ENCODE measurements at places on chromosomes 1 and 21.

- no peak for DNase-seq
Observed at GRCh38 chr1:215793180-215793579, 226.1 kb downstream of the KCTD3 start.

DNA sequence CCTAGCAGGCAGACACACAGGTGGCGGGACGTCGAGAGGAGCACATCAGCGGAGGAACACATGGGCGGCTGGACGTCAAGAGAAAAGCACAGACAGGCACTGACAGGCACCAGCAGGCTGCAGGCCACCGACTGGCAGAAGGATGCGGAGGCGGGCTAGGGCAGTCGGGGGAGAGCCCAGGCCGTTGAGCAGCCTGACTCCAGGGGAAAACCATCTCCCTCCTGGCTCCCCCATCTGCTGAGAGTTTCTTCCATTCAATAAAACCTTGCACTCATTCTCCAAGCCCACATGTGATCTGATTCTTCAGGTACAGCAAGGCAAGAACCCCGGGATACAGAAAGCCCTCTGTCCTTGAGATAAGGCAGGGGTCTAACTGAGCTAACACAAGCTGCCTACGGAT lies 25.5 kb downstream of the B3GALT5 start:
- no peak for DNase-seq

DNA sequence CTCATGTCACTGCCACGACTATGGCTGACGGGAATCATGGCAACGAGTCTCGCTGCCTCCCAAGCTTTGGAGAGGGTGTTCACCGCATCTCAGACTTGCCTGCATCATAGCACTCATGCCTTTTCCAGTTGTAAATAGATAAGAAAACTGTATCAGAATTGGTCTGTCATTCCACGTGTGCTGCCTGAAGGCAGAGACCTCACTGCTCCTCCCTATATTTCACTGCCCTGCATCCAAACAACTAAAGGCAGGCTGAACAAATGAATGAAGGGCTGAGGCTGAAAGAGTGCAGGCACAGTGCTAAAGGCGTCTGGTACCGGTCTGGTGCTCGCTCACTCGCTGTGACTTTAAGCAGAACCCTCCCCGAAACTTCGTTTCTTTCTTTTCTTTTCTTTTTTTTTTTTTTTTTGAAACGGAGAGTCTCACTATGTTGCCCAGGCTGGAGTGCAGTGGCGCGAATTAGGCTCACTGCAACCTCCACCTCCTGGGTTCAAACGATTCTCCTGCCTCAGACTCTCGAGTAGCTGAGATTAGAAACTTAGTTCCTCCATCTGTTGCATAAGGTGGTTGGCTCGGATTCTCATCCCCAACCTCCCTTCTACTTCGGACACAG lies 542 bp downstream of the EIF2B3 start:
- DNase-seq: no peak

- DNase-seq: no peak
Observed at GRCh38 chr1:6750490-6750889, 34.8 kb upstream of the CAMTA1 start.

GRCh38 chr1:18244762-18245161 lies 137.2 kb downstream of the IGSF21 start:
- no peak for DNase-seq

GRCh38 chr1:64340361-64340760 lies 129.6 kb upstream of the CACHD1 start:
- no peak for DNase-seq

DNA sequence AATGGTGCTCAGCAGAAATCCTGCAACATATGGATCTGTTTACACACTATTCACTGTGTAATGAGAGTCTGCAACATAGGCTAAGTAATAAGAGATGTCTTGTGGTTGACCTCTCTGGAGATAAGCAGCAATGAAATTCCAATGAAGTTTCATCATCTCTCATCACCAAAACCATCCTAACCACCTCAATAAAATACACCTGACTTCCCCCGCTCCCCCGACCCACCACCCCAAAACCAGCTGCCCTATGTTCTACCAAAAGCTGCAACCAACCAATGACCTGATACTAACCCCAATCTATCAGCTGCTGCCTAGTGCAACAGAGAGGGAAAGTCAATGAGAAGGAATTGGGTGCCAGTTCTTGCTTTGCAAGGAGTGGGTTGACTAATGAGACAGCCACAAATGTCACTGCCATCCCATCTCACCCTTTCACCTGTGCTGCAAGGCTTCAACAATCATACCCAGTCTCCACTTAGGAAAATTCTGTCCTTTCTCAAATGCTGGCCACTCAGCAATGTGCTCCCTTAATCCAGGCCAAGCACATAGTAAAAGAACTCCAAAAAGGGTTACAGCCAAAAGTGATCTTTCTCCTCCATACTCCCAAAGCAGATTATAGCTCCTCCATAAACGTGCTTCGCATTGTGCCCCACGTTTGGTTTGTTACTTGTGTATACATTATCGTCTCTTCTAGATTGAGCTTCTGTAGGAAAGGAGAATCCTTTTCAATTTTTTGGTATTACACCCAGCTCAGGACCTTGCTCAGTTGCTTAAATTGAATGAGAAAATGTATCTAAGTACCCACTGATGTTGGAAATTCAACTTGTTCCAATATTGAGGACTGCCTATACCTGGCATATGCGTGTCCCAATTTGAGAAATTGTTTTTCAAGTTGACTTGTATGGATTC lies 29.0 kb downstream of the MRPL39 start:
- DNase-seq: no peak

- DNase-seq: no peak
Observed at GRCh38 chr1:18972531-18972930, 16.1 kb upstream of the IFFO2 start.

GRCh38 chr1:192272732-192273131 lies 44.1 kb upstream of the RGS21 start:
- DNase-seq: no peak

DNA sequence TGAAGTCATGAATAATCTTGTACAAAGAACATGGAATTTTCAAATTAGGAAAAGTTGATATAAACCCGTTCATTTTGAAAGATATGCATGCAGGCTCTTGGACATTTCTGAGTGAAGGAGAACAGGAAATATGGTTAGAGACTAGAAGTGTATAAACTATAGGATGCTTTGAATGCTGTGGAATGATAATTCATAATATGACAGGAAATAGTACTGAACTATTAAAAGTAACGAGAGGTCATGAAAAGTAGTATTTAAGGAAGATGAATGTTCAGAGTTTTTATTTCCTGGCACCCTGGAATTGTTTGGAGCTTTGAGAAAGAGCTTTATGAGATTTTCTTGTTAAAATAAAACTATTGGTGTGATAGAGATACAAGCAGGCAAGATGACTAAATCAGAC lies 18.7 kb upstream of the CRB1 start:
- no peak for DNase-seq

- DNase-seq: no peak
Observed at GRCh38 chr21:28298251-28298672, 694.4 kb downstream of the LTN1 start.

DNA sequence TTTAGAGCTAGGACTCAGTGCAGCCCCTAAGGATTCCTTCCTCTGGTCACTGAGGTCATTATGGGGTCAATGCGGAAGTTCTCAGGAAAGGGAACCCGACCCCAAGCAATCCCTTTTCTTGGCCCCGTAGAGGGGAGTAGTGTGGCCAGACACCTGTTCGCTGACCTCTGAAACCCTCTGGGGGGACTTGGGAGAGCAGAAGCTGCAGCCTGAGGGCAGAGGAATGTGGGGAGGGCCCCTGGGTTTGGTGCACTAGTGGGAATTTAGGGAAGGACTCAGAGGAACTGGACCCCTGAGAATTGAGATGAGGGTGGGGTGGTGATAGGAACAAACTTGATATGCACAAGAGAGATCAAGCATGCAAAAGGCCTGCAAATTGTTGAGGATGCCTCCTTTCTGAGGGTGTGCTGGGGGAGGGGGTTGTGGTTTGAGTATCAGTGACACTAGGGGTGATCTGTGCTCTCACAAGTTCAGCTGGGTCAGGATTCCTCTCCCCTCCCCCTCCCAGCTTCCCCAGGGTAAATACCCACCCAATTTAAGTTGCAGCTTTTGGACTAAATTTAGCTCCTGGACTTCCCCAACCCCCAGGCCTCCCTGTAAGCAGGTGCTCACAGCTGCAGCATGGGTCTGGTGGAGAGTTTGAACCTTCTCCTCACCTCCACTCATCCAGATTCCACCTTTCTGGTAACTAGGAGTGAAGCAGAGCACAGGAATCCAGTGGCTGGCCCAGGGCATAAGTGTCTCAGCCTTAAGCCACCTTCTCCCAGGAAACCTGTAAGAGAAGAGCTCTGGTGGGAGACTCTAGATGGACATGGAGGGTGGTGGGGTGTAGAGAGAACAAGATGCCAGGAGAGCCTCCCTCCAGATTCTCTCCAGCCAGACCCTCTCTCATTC lies 13.5 kb downstream of the ADAMTSL4 start:
- no peak for DNase-seq

- peak; percentile 54 for DNase-seq
Observed at GRCh38 chr1:46667782-46668760, at the start of gene ATPAF1. Gene ATPAF1 (minus strand): TSS chr1:46668364. CDS start chr1:46668322, 42 bp downstream.

GRCh38 chr1:29320156-29320940 lies 84.0 kb downstream of the PTPRU start:
- DNase-seq: no peak

DNA sequence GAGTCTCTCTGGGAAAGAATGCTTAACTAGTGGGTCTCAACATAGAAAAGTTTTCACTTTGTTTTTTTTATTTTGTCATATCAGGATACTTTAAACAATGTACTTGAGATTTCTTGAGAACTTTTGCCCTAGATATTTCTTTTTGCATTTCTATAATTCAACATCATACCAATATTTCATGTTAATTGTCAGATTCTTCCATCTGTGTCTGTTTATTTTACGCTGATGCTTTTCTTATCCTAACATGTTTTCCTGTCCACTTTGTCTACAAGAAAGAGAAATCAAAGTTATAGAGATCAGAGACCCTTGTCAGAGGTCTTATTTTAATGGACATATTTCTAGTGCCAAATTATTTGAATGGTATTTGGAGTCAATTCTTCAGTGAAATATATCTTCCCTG lies 95.5 kb upstream of the B3GALT2 start:
- no peak for DNase-seq

DNA sequence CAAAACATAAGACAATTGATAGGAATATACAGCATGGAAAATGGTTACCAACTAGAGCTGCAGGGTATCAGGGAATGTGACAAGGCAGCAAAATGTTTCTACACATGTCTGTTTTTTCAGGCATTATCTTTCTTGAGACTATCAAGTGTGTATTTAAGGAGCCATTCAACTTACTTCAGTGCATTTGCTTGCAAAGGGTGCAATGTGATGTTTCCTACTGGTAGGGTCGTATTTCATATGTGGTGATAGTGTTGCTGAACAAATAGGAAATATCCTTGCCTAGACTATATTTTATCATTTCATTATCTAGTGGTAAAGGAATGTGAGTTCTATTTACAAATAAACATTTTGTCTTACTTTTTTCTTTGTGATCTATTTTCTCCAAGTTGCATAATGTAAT lies 42.4 kb downstream of the PTPRC start:
- DNase-seq: no peak

DNA sequence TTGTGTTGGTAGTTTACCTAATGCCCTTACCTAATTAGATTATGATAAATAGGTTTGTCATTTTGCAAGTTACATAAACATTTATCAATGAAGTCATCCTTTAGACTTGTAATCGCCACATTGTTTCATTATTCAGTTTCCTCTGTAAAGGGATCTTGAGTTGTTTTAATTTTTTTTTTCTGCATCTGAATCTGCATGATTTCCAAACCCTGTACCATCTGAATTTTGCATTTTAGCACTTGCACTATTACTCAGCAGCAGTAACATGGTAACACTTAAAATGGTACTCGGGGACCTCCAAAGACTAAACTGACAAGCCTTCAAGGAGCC lies 12.4 kb downstream of the TARDBP start:
- no peak for DNase-seq

GRCh38 chr1:37032660-37033354 lies 1.5 kb downstream of the GRIK3 start:
- no peak for DNase-seq

DNA sequence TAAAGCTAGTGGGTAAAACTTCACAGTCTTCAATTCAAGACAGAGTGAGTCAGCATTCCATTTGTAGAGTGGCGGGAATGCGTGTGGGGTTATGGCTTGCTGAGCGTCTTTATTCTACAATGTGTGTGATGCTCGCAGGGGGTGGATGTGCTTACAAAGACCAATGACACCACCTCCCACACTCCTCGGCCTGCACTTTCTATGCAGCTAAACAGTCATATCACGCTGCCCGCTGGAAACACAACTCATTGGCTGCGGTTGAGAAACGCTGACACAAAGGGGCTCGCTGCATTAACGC lies 298.5 kb downstream of the PCP4 start:
- no peak for DNase-seq

- DNase-seq: no peak
Observed at GRCh38 chr1:38005195-38006007, at the start of gene FHL3. Gene FHL3 (minus strand): TSS chr1:38005514. CDS start chr1:37999412, 6,102 bp downstream.

- DNase-seq: no peak
Observed at GRCh38 chr21:29233611-29234540, 64.8 kb upstream of the BACH1 start.

DNA sequence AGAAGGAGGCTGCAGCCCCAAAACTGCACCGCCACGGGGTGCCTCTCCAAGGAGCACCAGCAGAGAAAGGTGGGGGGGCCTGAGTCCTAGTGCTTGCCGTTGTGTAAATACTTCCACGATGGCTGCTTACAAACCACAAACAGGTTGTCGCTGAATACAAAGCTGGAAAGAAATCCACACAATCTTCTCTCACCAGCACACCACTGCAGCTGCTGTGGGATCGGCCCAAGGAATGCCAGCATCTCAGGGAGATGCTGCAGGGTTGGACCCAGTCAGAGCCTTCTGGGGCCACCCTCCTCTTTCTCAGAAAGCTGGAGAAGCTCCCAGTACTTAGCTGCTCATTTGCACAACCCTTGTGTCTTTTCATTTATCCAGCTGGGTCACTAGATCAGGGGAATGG lies 3.0 kb upstream of the S100A14 start:
- no peak for DNase-seq

GRCh38 chr1:54906586-54906985 lies 19.6 kb upstream of the DHCR24 start:
- DNase-seq: no peak

GRCh38 chr1:21857840-21858670 lies 46.0 kb downstream of the LDLRAD2 start:
- DNase-seq: no peak

GRCh38 chr1:101190441-101190840 lies 46.4 kb upstream of the S1PR1 start:
- DNase-seq: no peak

DNA sequence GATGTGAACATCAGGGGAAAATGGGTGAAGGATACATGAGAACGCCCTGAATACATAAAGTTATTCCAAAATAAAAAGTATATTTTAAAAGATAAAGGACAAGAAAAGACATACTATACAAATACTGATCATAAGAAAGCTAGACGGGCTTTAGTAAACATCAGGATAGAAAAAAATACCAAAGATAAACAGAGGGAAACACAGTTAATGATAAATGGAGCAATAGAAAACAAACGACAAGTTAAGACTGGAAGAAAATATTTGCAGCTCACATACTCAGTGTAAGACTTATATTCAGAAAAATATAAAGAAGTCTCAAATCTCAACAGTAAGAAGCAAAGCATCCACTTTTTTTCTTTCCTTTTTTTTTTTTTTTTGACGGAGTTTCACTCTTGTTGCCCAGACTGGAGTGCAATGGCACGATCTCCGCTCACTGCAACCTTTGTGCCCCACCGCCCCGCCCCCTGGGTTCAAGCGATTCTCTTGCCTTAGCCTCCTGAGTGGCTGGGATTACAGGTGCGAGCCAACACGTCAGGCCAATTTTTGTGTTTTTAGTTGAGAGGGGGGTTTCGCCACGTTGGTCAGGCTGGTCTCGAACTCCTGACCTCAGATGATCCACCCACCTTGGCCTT lies 94.8 kb downstream of the OMA1 start:
- DNase-seq: no peak

GRCh38 chr1:170776777-170777176 lies 112.8 kb downstream of the PRRX1 start:
- DNase-seq: no peak

Data from substantia nigra (tissue), 51 donors.